ENCODE measurements at places on chromosomes 12 and 14. TPM values are rescaled to one million over a fixed set of nuclear protein-coding genes. Genes with fewer than 3 reads are reported as not detected.

- DNase-seq, result no peak
These were observed 22.9 kb downstream of the DICER1 start for GRCh38 chr14:95134304-95134933.

Gene STAT2
- total RNA-seq, result 52.2 TPM

Gene TBC1D30
- 1.3 TPM for total RNA-seq

Gene GARIN6
- total RNA-seq, result not detected

GRCh38 chr12:6377667-6377994 is 2.3 kb upstream of the SCNN1A start:
- DNase-seq, result peak; percentile 55

GRCh38 chr12:30448038-30448437 is 247.6 kb downstream of the IPO8 start:
- DNase-seq, result no peak

Gene PTHLH
- 11.6 TPM for total RNA-seq

DNA sequence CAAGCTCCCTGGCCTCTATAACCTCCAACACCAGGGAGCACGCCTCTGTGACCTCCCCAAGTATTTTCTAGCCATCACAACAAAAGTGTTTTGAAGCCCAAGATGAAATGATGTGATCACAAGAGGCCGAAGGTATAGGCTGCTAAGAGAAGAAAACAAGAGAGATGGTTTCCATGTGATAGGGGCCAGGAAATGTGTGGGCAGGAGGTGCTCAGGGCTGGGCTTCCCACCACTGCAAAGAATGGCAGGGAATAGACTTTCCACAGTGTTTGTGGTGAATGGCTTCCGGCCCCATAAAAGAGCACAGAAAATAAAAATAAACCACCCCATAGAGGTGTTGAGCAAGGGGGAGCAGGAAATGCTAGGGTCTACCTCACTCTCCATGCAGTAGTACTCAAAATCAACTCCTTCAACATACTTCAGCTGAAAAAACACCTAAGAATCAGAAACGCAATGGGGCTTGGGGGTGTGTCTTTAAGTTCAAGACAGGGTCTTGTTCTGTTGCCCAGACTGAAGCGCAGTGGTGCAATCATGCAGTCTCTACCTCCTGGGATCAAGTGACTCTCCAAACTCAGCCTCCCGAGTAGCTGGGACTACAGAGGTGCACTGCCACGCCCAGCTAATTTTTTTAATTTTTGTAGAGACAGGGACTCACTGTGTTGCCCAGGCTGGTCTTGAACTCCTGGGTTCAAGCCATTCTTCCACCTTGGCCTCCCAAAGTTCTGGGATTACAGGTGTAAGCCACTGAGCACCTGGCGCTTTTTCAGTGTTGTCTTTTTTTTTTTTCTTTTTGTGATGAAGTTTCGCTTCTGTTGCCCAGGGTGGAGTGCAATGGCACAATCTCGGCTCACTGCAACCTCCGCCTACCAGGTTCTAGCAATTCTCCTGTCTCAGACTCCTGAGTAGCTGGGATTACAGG is 27.1 kb downstream of the DAD1 start:
- no peak for DNase-seq

Gene PAPLN
- total RNA-seq, result 7.5 TPM

Gene MUCL1
- total RNA-seq, result not detected

- DNase-seq, result no peak
These were observed 12.5 kb downstream of the STYK1 start for GRCh38 chr12:10661338-10661737.

GRCh38 chr12:82857276-82857675 is 170.6 kb downstream of the TMTC2 start:
- no peak for DNase-seq

DNA sequence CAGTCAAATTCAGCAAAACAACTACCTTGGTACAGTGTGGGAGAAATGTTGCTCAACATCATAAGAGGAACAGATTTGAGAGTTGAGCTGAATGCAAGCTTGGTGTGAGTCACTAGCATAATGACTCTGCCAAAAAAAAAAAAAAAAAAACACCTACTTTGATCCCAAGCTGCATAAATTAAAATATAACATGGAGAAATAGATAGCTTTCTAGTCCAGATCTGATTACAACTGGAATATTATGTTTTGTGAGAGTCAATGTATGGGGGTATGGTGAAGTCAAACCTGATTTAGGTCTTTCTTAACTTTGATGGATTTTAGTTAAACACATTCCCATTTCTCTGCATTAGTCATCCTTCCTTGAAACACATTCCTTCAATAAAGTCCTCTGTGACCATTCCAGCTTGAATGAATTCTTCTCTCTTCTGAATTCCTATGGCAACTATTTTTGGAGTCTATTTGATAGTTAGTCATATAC is 188.1 kb downstream of the SLC5A8 start:
- DNase-seq, result no peak

DNA sequence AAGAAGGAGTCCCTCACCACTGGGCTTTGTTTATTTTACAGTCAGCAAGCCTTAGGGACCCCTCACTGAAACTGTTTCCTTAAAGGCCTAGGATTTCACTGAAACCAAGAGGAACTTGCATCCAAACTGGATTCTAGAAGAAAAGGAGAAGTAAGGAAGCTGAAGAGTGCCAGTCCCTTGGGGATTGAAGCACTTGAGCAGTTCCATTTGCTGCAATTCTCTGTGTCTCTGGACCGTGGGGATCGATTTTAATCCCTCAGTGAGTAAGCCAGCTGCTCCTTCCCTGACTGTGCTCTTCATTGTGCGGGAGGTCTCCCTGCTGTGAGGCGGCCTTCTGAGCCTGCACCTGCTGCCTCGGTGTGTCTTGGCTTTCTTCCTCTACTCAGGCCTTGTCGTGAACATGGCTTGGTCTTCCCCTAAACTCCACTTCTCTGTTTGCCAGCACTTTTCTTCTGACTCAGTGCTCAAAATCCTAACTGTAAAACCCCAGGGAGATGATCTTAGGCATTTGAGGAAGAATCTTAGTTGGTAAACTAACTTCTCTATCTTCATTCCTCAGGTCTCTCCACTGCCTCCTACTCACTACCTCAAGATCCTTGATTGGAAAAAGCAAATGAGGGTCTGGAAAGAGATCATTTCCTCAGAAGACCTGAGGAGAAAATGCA is 132.6 kb downstream of the SLC38A6 start:
- DNase-seq, result no peak

GRCh38 chr12:132131229-132131628 is 12.9 kb downstream of the DDX51 start:
- no peak for DNase-seq

GRCh38 chr12:2752676-2753371 is 41.9 kb upstream of the FKBP4 start:
- peak; percentile 79 for DNase-seq

DNA sequence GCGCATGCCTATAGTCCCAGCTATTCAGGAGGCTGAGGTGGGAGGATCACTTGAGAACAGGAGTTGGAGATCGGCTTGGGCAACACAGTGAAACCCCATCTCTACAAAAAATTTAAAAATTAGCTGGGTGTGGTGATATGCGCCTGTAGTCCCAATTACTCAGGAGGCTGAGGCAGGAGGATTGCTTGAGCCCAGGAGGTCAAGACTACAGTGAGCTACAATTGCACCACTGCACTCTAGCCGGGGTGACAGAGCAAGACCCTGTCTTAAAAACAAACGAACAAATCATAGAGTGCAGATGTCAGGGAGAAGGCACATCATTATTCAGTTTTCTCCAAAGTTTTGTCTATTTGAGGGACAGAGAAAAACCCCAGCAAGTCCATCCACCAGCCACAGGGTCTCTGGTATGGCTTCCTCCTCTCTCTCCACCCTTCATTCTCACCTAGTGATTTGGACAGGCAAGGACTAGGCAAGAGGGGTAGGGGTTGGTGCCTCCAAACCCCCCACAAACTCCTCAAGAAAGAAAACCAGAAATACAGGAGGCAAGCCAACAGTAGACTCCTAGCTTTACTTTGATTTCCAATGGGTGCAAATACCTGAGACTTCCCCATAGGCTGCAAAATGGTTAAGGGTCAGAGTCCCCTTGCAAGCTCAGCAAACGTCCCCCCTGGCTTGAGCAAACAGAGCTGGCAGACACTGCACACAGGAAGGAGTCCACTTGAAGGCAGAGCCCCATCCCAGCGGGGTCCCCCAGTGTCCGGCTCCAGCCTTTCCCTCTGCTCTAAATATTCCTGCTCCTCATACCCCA is 26.5 kb upstream of the RPLP0 start:
- no peak for DNase-seq

GRCh38 chr12:94756789-94757188 is 106.4 kb upstream of the TMCC3 start:
- no peak for DNase-seq

DNA sequence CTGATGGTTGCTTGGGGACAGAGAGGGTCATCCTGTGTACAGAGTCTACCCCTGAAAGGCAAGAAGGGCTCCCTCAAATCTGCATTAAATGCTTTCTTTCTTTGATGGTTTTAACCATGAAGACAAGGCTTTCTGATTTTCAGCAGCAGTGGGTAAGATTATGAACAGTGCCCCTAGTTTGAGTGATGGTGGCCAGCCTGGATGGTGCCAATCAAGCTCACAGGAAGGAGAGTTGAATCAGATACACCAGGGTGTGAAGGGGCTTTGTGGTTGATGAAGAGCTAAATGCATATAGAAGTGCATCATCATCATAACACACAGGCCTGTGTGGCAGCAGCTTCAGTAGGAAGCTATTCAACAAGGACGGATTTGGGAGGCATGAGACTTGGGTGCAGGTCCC is 5.7 kb downstream of the KRT85 start:
- DNase-seq, result no peak

- no peak for DNase-seq
These were observed 325.0 kb upstream of the TBX3 start for GRCh38 chr12:115008929-115009328.

Gene CIT
- 3.1 TPM for total RNA-seq

DNA sequence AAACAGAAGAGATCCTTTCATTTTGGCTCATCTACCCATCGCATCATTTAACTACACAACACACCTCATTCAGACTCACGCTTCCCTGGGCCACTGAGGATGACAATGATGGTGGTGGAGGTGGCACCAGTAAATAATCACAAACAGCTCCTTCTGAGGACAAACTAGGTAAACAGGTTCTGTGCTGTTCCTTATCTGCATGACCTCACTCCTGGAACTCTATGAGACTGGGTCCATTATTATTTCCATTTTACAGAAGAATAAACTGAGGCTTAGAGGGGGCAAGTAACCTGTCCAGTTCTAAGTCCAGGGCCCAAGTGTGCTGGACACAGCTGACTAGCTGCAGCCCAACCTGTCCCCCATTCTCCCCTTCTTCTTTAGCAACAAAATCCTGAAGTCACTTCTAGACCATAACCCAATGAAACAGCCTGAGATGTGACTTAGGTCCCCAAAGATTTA is 50.4 kb downstream of the ITPK1 start:
- DNase-seq, result no peak

Gene SERPINA5
- total RNA-seq, result 13.8 TPM

DNA sequence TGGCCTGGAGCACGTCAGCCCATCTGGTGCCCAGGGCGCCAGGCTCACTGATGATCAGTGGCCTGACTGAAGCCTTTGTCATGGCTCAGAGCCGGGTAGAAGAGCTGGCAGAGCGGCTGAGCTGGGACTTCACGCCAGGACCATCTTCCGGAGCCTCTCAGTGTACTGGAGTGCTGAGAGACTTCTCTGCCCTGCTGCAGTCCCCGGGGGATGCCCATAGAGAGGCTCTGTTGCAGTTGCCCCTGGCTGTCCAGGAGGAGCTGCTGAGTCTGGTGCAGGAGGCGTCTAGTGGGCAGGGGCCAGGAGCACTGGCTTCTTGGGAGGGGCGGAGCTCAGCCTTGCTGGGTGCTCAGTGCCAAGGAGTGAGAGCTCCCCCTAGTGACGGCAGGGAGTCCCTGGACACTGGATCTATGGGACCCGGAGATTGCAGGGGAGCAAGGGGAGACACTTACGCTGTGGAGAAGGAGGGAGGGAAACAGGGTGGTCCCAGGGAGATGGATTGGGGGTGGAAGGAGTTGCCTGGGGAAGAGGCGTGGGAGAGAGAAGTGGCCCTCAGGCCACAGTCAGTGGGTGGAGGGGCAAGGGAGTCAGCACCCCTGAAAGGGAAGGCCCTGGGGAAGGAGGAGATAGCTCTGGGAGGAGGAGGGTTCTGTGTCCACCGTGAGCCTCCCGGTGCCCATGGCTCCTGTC is 2.0 kb downstream of the KHNYN start:
- peak; percentile 92 for DNase-seq

GRCh38 chr12:69553628-69554248 is 31.5 kb upstream of the CCT2 start:
- DNase-seq, result no peak

DNA sequence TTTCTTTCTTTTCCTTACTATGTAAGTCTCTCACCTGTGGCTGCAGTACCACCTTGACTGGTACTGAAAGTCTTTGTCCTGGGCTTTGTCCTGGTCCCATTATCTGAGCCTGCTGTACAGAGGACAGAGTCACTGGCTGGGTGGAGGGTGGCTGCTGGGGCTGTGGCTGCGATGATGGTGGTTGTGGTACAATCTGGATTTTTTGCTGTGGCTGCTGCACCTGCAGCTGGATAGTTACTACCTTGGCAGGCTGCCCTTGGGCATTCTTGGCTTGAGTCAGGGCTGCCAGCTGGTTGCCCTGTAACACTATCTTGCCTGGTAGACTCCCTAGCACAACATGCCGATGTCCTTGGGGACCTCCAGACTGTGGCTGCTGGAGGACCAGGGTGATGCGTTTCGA is 27.0 kb downstream of the CHD8 start:
- no peak for DNase-seq

GRCh38 chr12:12521044-12521485 is 41.6 kb downstream of the DUSP16 start:
- DNase-seq, result no peak

DNA sequence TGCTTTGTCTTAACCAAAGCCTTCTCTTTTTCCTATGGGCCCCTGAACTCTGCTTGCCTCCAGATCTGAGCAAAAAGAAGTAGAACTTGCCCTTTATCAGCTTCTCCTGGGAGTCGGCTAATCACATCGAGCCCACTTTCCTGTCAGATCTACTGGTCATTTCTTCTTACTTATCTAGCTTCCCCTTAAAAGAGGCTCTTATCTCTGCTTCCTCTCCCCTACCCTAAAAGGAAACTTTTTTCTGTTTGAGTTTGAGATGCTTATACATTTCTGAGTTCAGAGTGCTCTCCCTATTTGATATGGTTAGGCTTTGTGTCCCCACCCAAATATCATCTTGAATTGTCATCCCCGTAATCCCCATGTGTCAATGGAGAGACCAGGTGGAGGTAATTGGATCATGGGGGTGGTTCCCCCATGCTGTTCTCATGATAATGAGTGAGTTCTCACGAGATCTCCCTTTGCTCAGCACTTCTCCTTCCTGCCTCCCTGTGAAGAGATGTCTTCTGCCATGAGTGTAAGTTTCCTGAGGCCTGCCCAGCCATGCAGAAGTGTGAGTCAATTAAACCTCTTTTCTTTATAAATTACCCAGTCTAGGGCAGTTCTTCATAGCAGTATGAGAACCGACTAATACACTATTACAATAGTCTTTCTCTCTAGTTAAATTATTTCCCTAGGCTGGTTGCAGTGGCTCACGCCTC is 114.7 kb upstream of the AMN1 start:
- DNase-seq, result no peak

Gene TMEM253
- total RNA-seq, result 0.26 TPM
